SW480 (cell line): ENCODE measurements at places on chromosomes 2 and 18.
A peak's percentile ranks its signal among the peaks of the same experiment; 100 is the strongest.

GRCh38 chr2:209441541-209441940, 17.7 kb downstream of the MAP2 start:
- DNase-seq = no peak

- DNase-seq = no peak
Measured at GRCh38 chr2:160174322-160174721, 25.8 kb downstream of the ITGB6 start.

DNA sequence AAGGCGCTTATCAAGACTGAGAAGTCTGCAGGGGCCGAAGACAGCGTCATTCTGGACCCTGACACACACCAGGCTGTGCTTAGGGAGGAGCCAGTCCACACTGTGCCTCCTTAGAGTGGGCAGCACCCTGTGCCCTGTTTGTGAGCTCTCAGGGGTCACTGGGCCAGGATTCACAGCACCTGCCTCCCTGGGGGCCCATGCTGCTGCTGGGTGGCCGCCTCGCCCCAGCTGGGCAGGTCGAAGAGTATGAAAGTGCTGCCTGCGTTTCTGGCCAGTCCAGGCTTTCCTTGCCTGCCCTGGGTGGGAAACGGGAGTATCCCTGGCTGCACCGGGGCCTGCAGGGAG, 15.4 kb upstream of the GPR55 start:
- no peak for DNase-seq

DNA sequence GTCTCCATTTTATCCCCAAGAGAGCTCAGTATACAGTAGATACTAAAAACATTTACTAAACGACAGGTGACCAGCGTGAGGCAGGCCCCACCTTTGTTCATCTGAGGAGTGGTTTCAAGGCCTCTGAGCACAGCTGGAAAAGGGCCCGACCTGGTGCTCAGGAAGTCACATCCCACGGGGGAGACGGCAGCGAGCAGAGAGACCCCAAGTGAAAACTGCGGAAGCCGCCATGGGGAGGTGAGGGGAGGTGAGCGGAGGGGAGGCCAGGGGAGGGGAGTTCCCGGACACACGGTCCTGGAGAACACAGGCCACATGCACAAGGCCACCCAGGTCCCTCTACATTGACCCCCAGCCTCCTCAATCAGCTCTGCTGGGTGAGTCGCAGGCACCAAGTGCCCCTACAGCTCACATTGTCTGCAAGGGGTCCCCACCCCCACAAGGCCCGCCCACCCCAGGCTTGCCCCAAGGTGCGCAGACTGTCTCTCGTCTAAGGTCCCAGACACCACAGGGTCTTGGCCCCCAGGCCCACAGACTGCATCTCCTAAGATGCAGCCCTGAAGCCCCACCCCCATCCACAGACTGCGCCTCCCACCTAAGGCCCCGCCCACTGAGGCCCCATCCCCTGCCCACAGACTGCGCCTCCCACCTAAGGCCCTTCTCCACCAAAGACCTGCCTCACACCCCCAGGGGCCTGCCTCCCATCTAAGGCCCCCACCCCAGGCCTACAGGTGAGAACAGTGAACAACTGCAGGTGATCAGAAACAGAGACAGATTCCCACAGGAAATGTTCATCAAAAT, 19.1 kb downstream of the PARD6G start:
- no peak for DNase-seq

DNA sequence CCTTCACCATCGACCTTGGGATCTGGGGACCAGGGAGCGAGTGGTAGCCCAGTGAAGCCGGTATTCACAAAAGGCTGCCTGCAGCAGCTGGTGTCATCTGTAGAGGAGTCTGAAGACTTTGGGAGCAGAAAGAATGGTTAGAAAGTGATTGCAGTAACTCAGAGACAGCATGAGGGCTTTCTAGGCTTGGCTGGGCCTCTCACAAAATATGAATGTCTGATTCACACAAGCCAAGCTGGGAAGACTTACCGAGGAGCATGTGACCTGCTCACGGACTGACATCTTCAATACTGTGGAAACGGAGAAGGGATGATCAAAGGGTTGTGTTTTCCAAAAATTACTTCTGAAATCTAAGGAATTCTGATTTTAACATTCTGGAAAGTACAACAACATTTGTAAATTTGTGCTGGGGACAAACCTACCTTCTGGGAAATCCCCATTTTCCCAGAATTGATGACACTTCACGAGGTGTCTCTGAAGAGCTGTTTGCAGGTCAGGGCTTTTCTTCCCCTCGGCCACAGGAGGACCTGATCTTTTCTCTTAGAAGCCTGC, 111.7 kb downstream of the ACOXL start:
- DNase-seq = no peak

GRCh38 chr2:52918551-52918950, 849.1 kb upstream of the CHAC2 start:
- no peak for DNase-seq

GRCh38 chr2:72157871-72158771, 10.5 kb upstream of the CYP26B1 start:
- DNase-seq = no peak

GRCh38 chr2:162074928-162075688, 1.1 kb upstream of the DPP4 start:
- DNase-seq = no peak

DNA sequence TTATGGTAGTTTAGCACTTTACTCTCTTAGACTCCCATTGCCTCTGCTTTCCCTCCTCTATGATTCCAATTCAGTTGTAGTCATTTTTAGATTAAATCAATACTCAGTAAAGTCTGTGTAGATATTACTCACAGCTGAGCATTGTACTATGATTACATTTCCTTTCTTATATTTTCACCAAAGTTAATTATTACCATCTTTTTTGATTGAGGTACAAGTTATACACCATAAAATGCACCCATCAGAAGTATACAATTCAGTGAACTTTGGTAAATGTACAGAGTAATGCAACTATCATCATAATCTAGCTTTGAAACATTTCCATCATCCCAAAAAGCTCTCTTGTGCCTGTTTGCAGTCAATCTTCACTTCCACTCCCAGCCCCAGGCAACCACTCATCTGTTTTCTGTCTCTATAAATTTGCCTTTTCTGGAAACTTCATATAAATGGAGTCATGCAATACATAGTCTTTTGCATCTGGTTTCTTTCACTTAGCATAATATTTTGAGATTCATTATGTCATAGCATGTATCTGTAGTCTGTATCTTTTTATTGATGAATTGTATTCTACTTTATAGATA, 30.2 kb upstream of the ETAA1 start:
- DNase-seq = no peak

DNA sequence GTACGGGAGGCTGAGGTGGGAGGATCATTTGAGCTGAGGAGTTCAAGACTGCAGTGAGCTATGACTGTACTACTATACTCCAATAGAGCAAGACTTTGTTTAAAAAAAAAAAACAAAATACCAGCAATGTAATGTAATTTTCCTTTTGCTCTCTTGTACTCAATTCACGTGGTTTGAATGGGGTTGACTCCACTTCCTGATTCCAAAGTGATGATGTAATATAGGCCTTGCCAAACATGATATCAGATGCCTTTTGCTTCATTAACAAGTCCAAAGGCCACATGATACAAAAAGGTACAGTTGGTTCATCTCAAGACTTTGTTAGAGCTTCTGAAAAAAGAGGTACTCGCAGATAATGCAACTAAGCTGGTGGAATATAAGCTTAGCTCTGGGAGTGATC, 321.8 kb downstream of the ZEB2 start:
- peak; percentile 16 for DNase-seq

- no peak for DNase-seq
Measured at GRCh38 chr2:70895998-70896764, 39.5 kb upstream of the ATP6V1B1 start.

DNA sequence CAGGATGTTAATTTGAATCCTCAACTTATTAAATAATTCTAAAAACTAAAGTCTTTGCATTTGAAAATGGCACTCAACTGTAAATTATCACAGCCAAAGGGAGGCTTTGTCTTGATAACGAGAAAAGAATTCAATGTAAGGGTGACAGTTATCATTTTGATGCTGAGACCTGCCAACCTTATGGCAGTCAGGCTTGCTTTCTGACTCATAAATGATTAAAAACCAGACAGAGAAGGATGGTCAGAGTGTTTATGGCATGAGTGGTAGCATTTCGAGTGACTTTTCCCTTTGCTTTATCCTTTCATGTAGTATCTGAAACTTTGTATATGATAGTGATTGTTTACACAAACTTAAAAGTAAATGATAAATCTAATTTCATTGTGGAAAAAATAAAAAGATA, 53.9 kb upstream of the EPC2 start:
- DNase-seq = no peak

DNA sequence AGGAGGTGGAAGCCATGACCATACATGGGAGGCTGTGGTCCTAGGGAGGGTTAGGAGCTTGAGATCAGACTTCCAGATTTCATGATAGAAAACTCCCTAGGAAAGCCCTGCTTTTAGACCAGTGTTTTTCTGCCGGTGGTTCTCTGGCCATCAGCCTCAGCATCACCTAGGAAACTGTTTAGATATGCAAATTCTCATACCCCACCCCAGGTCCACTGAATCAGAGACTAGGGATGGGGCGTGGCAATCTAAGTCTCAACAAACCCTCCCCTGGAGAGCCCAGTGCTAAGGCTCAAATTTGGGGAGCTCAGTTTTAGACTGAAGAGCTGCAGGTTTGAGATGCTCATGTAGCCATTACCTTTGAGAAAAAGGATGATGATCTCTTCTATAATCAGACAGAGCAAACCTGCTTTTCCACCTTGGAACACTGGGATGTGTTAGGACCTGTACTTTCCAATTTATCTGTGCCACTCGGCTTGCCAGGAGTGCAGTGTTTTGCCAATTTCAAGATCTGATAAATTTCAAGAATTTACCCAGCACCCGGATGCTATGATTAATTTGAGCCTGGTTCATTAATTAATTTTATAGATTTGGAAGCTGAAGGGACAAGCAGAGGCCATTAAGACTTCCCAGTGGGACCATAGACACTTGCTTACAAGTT, 31.5 kb upstream of the LYPD6B start:
- no peak for DNase-seq

DNA sequence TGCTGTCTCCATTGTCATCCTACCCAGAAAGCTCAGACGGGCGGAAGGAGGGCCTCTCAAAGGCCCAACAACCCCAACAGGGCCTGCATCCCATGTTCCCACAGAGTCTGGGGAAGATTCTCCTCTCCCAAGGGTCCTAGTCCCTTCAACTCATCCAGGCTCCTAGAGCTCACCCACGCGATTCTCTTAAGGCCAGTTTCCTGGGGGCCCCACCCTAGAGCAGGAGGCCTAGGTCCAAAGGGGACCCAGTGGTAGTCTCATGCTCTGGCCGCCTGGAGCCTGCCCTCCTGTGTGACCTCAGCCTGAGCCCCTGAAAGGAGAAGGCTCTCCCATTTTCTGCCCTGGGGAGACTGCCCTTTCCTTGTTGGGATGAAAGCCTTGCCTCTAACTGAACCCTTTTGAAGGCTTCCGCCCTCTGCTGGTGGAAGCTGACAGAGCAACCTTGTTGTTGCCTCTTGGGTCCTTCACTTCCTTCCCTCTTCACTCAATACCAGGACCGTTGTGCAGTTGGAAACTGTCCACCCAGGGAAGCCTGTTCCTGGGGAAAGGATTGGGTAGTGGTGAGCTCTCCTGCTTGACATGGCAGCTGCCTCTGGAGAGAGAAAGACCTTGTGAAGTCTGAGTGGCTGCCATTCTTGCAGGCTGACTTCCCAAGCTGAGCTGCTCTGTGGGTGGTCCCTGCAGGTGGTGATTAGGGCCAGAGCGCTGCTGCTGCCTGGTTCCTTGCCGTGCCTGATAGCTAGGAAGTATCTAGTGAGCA, 86.0 kb upstream of the ALPP start:
- peak; percentile 32 for DNase-seq

- no peak for DNase-seq
Measured at GRCh38 chr2:186575856-186576255, 14.0 kb upstream of the ITGAV start.

- DNase-seq = peak; percentile 52
Measured at GRCh38 chr2:109409321-109410038, 204.3 kb downstream of the SEPTIN10 start.

DNA sequence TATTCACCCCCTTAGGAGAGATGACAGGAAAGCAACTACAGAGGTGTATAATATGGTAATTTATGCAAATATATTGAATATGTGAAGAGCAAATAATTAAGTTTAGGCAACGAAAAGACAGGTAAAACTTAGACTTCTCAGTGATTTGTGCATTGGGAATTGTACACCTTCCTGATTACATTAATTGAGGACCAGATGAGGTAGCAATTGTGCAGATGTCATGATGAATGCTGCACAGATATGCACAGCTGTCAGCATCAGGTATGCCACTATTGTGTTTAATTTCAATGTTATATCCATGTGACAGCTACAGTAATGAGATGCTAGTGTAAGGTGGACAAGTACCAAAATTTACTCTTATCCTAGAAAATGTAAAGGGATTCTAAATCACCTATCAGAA, 267.2 kb upstream of the FSIP2 start:
- DNase-seq = no peak

- peak; percentile 72 for DNase-seq
Measured at GRCh38 chr2:174593574-174594203, 3.9 kb downstream of the WIPF1 start.

GRCh38 chr2:12716032-12716281, 779 bp upstream of the TRIB2 start:
- DNase-seq = peak; percentile 83

GRCh38 chr2:116582850-116583249, 1231.6 kb upstream of the DDX18 start:
- no peak for DNase-seq

DNA sequence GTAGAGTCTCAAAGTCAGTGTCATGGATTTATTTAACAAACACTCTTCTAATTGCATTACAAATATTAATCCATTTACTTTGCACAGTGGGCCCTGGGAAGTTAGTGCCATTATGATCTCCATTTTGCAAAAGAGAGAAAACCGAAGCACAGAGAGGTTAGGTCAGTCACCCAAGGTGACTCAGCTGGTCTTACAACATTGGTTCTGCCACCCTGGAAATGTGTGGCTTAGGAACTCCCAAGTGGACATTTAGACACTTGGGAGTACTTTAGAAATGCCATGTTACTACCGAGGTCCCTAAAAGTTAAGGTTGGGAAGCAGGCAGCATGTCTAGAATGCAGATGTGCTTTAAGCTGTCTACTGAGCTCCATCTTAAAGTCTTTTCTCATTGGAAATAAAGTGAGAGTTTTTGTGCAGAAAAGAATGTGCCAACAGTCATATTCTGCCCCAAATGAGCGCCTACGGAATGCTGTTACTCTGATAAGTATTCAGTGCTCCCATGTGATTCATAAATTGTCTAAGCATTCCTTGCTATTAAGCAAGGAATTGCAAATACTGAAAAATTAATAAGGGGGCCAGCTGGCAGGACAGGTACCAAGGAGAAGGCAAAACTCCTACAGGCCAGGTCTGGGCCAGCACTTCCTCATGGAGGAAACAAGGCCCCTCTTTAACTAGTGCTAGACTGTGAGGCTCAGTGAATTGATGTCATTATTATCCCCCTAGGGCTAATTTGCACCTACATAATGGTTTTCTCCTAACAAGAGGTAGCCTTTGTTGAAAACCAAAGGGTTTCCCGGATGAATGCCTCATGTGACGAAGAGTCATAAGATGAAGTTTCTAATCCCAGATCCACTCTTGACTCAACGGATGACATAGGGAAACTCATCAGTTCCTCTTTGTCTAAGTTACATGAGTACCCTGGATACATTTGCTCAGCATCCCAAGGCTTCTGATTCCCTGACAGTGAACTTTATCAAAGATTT, 16.3 kb downstream of the NRP2 start:
- DNase-seq = no peak

GRCh38 chr2:230457073-230457768, 41.2 kb downstream of the SP100 start:
- DNase-seq = no peak
